ENCODE measurements at places on chromosomes 2 and 18. TPM values are rescaled to one million over a fixed set of nuclear protein-coding genes. Genes with fewer than 3 reads are reported as not detected.

DNA sequence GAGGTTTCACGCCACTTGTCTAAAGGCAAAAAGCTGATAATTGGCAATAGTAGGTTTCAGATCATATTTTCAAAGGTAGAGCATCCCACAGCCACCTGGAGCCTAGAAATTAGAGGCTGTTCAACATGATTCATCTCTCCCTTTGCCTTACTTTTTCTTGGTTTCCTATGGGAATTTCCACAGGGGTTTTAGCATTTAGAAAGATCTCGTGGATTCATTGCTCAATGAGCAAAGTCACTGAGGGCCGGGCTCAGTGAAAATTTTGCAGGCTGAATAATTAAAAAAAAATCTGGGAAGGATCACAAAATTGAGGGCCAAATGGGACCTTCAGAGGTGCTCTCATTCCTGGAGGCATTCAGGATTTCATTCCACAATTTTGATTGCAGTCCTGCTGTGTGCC, 137.1 kb downstream of the VAPA start:
- DNase-seq = no peak

Gene CNGA3
- total RNA-seq = not detected

GRCh38 chr2:223526106-223526505, 76.1 kb downstream of the SCG2 start:
- no peak for DNase-seq

DNA sequence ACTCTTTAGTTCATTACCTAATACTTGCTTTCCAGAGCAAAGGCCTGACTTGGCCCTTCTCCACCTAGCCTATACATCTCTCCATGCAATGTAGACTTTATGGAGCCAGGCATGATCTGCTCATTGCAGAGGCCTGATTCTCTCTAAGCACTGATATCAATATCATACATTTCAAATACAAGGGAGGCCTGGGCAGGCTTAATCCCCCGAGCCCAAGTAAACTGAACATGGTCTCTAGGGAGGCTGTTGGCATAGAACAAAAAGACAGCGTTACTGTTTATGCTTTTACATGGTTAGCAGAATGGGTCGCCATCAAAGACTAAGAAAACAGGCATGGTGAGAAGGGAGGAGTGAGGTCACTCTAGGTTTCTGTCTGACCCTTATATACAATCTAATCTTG, 695.1 kb downstream of the ZEB2 start:
- no peak for DNase-seq

GRCh38 chr2:109128048-109128615, 873 bp upstream of the SH3RF3 start:
- peak; percentile 72 for DNase-seq

- DNase-seq = no peak
These were observed 88.9 kb upstream of the CYP26B1 start for GRCh38 chr2:72236445-72237067.

Gene KATNAL2
- total RNA-seq = 0.42 TPM

Measured in liver (tissue), 10 donors.